ENCODE measurements at places on chromosomes 12 and 14. TPM values are rescaled to one million over a fixed set of nuclear protein-coding genes. Genes with fewer than 3 reads are reported as not detected.

The PKP2 gene
- 9.0 TPM for total RNA-seq

GRCh38 chr12:57470970-57471656, 8.6 kb downstream of the ARHGAP9 start:
- peaks cover 23% of the 10 kb centered on the region for H3K4me1 ChIP-seq
- no peak overlapping the region for H3K4me3 ChIP-seq
- H3K36me3 ChIP-seq = peaks cover 39% of the 10 kb centered on the region
- peaks cover 14% of the 10 kb centered on the region for H3K27me3 ChIP-seq
- H3K27ac ChIP-seq = no peak overlapping the region

The ZNF26 gene
- 13.5 TPM for total RNA-seq

DNA sequence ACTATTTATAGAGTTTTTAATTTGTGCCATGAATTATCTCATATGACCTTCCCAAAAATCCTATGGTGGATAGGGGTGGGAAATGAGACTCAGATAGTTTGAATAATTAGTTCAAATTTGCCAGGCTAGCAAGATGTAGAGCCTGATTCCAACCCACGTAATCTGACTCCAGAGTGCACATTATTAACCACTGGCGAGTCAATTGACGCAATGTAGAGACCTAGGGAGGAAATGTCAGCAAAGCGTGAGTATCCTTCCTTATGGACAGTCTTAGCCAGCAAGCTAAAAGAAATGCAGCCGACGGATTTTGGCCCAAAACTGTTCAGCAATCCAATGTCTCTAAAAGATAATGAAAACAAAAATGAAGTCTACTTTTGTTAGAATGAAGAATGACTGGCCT, 193.3 kb upstream of the KRR1 start:
- H3K4me1 ChIP-seq = peaks cover 75% of the 10 kb centered on the region
- no peaks in the 10 kb centered on the region for H3K27me3 ChIP-seq
- DNase-seq = no peak
- no peaks in the 10 kb centered on the region for H3K36me3 ChIP-seq
- H3K27ac ChIP-seq = peak overlapping the region; percentile 78
- H3K4me3 ChIP-seq = no peak overlapping the region

GRCh38 chr12:71838231-71838630, 1.3 kb upstream of the TBC1D15 start:
- H3K36me3 ChIP-seq = no peaks in the 10 kb centered on the region
- peaks cover 21% of the 10 kb centered on the region for H3K4me1 ChIP-seq
- peaks cover 15% of the 10 kb centered on the region for H3K27me3 ChIP-seq
- H3K4me3 ChIP-seq = no peak overlapping the region
- DNase-seq = no peak

- H3K27ac ChIP-seq = no peak overlapping the region
- H3K4me1 ChIP-seq = peaks cover 18% of the 10 kb centered on the region
- peak overlapping the region; percentile 26 for H3K4me3 ChIP-seq
- peaks cover 8% of the 10 kb centered on the region for H3K27me3 ChIP-seq
Measured at GRCh38 chr12:48201091-48201490, 2.0 kb downstream of the OR10AD1 start.

GRCh38 chr12:112308652-112309051, 73.6 kb downstream of the HECTD4 start:
- H3K27ac ChIP-seq = no peak overlapping the region
- DNase-seq = no peak
- no peak overlapping the region for H3K4me3 ChIP-seq
- no peaks in the 10 kb centered on the region for H3K4me1 ChIP-seq
- peaks cover 8% of the 10 kb centered on the region for H3K36me3 ChIP-seq
- H3K27me3 ChIP-seq = no peaks in the 10 kb centered on the region

DNA sequence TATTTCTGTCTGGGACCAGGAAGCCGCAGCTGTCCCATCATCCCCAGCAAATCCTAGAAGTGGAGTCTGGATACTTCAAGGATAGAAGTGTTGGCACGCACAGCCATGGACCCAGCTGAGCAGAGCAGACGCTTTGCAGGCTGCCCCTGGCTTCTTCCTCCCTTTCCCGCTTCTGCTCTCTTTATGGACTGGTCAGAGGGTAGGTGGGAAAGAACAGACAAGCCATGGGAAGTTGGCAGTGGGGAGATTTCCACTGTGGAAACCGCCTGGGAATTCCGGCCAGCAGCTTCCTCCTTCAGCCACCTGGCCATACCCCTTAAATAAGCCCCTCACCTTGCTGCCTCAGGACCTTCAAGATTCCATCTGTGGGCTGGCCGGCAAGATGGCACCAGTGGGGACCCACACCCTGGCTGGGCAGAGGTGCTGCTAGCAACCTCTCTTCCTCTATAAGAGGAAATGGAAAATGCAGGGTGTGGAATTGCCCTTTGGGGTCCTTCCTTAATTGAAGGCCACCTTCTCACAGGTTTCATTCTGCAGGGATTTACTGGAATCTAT, 20.6 kb downstream of the OTUB2 start:
- H3K4me3 ChIP-seq = no peak overlapping the region
- no peak overlapping the region for H3K27ac ChIP-seq
- no peaks in the 10 kb centered on the region for H3K4me1 ChIP-seq
- H3K27me3 ChIP-seq = peaks cover 8% of the 10 kb centered on the region
- H3K36me3 ChIP-seq = peaks cover 36% of the 10 kb centered on the region

DNA sequence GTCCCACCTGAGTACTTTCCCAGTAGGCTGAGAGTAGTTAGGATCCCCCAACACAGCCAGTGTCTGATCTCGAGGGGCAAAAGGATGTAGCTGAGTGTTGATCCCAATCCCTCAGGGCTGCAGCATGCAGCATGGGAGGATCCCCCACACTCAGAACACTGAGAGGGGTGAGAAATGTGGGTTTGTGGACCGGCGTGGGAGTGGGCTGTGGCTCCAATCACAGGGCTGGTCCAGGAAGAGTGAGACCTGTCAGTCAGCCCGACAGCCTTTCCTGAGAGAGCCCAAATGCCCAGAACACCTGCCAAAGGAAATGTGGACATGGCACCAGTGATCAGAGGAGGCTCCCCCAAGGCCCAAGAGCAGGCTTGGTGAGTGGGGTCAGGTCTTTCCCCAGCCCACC, 228.3 kb upstream of the MGAT4C start:
- no peak overlapping the region for H3K27ac ChIP-seq
- no peaks in the 10 kb centered on the region for H3K36me3 ChIP-seq
- H3K27me3 ChIP-seq = peaks cover 3% of the 10 kb centered on the region
- DNase-seq = no peak

DNA sequence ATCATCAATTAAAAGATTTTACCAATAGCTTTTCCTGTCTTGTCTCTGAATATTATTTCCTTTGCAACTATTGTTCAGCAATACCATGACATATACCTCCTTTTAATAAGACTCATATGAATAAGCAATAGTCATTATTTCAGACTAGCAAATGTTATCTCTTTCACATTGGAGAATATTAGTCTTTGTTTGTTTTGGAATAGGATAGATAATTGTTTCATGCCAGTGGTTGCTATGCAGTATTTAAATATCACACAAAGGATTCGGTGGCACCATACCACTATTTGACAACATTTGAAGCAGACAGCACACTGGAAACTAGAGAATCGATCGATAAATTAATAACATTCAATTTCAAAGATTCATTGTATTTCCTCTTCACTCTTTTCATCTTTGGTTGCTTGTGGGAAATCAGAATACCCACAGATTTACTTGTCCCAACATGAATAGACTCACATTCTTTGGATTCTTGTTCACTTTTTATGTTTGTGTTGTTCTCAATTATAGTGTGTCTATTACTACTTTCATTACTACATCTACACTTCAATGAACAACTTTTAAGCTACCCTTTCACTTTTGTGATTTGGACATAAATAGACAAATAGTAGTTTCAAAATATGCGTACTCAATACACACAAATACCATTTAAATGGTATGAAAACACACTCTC, 42.7 kb upstream of the TBPL2 start:
- DNase-seq = no peak
- H3K36me3 ChIP-seq = no peaks in the 10 kb centered on the region
- H3K27me3 ChIP-seq = no peaks in the 10 kb centered on the region
- H3K4me3 ChIP-seq = no peak overlapping the region

- no peaks in the 10 kb centered on the region for H3K36me3 ChIP-seq
- H3K4me1 ChIP-seq = no peaks in the 10 kb centered on the region
- H3K4me3 ChIP-seq = no peak overlapping the region
- H3K27me3 ChIP-seq = no peaks in the 10 kb centered on the region
- H3K27ac ChIP-seq = no peak overlapping the region
Measured at GRCh38 chr14:85438001-85438400, 91.9 kb upstream of the FLRT2 start.

- H3K4me1 ChIP-seq = peaks cover 3% of the 10 kb centered on the region
- DNase-seq = no peak
Measured at GRCh38 chr12:13702381-13702780, 279.0 kb downstream of the GRIN2B start.

The SPTB gene
- total RNA-seq = 0.08 TPM

The VDR gene
- 2.3 TPM for total RNA-seq

DNA sequence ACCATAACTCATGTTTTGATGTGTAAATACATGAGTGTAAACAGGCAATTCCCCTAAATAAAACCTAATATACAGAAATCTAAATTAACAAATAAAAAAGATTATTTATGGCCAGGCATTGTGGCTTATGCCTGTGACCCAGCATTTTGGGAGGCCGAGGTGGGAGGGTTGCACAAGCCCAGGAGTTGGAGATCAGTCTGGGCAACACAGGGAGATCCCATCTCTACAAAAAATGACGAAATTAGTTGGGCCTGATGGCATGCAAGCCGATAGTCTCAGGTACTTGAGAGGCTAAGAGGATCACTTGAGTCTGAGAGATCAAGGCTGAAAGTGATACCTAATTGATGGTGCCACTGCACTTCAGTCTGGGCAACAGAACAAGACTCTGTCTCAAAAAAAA, 48.7 kb downstream of the BCAT1 start:
- H3K36me3 ChIP-seq = peaks cover 3% of the 10 kb centered on the region
- no peak for DNase-seq
- H3K27ac ChIP-seq = peak overlapping the region; percentile 93
- H3K4me1 ChIP-seq = peaks cover 32% of the 10 kb centered on the region
- H3K27me3 ChIP-seq = peaks cover 4% of the 10 kb centered on the region
- H3K4me3 ChIP-seq = no peak overlapping the region

DNA sequence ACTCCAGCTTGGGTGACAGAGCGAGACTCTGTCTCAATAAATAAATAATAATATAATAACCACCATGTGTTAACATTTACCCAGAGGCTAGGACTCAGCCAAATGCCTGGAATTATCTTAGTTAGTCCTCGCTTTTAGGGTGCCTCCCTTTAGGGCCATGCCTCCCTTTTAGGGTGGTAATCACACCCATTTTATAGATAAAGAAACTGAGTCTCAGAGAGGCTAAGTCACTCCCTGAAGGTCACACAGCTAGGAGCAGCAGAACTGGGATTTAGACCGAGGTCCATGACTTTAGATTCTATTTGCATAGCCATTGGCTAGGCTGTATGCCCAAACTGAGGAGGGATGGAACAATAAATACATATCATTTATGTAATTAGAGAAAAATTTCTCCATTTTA, 11.4 kb downstream of the TESC start:
- H3K27ac ChIP-seq = no peak overlapping the region
- no peak overlapping the region for H3K4me3 ChIP-seq
- H3K4me1 ChIP-seq = no peaks in the 10 kb centered on the region

- H3K27me3 ChIP-seq = peaks cover 4% of the 10 kb centered on the region
- H3K36me3 ChIP-seq = peaks cover 9% of the 10 kb centered on the region
- peaks cover 16% of the 10 kb centered on the region for H3K4me1 ChIP-seq
- no peak overlapping the region for H3K4me3 ChIP-seq
- H3K27ac ChIP-seq = no peak overlapping the region
- DNase-seq = no peak
Measured at GRCh38 chr14:64541261-64541971, 875 bp downstream of the HSPA2 start.

DNA sequence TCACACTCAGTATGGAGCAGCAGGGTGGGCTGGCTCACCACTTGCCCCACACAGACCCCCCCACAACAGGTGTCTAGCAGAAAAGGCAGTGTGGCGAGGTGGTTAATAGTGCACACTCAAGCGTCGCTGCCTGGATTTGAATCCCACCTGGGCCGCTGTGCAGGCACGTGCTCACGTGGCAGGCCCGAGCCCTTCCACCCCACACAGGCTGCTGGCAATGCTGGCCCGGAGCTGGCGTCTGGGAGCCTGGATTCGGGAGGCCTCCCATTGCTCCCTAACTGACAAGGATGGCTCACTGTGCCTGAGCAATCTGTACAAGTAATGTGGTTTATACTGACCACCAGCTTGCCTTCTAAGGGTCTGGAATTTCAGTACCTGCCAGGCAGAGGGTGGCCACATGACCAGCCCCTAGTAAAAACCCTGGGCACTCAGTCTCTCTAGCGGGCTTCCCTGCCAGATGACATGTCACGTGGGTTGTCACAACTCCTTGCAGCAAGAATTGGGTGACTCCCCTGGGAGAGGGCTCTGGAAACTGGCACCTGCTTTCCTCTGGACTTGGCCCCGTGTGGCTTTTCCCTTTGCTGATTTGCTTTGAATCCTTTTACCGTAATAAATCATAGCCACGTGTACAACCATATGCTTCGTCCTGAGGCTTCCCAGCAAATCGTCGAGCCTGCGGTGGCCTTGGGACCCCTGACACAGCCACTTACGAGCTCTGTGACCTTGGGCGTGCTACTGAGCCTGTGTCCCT, 72.8 kb downstream of the SCARB1 start:
- peaks cover 12% of the 10 kb centered on the region for H3K4me1 ChIP-seq
- H3K27me3 ChIP-seq = peaks cover 4% of the 10 kb centered on the region
- H3K36me3 ChIP-seq = no peaks in the 10 kb centered on the region
- no peak overlapping the region for H3K27ac ChIP-seq

The LRRC43 gene
- 0.31 TPM for total RNA-seq

GRCh38 chr14:80211153-80212022, at the start of gene DIO2:
Gene DIO2 (minus strand): TSS chr14:80211504. CDS start chr14:80211472, 32 bp downstream.
- H3K27ac ChIP-seq = no peak within 1 kb of the TSS
- no peak within 1 kb of the TSS for H3K4me3 ChIP-seq
- H3K36me3 ChIP-seq = no peaks in the 10 kb centered on the region

DNA sequence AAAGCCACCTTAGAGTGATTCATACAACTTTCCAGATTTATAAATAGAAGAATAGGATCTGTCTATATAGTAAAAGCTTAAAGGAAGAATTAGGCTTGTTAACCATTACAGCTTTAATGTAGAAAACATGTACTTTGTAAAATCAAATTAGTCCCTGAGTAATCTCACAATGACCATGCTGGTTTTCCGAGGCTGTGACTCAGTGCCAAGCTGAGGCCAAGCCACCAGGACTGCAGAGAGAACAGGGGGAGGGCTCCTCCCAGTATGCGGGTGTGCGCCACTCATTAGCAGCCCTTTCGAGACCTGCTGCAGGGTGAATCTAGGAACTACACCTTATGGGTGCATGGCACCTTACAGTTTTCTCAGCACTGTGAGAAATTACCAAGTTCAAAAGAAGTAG, 167.0 kb downstream of the EFCAB11 start:
- no peak for DNase-seq
- no peaks in the 10 kb centered on the region for H3K4me1 ChIP-seq
- no peak overlapping the region for H3K27ac ChIP-seq

GRCh38 chr14:41072776-41073175, 533.9 kb upstream of the LRFN5 start:
- DNase-seq = no peak
- no peak overlapping the region for H3K4me3 ChIP-seq
- no peaks in the 10 kb centered on the region for H3K36me3 ChIP-seq

- no peaks in the 10 kb centered on the region for H3K36me3 ChIP-seq
- H3K27ac ChIP-seq = no peak overlapping the region
- peaks cover 7% of the 10 kb centered on the region for H3K4me1 ChIP-seq
- H3K27me3 ChIP-seq = no peaks in the 10 kb centered on the region
- DNase-seq = no peak
- no peak overlapping the region for H3K4me3 ChIP-seq
Measured at GRCh38 chr12:40889329-40889728, 197.1 kb downstream of the CNTN1 start.

The GYS2 gene
- 0.08 TPM for total RNA-seq

GRCh38 chr14:91509878-91510170, 286 bp downstream of the PPP4R3A start:
- H3K27ac ChIP-seq = peak overlapping the region; percentile 100
- peaks cover 14% of the 10 kb centered on the region for H3K36me3 ChIP-seq
- H3K4me3 ChIP-seq = peak overlapping the region; percentile 98
- peaks cover 12% of the 10 kb centered on the region for H3K27me3 ChIP-seq
- DNase-seq = no peak

The B4GALNT1 gene
- total RNA-seq = 1.3 TPM

All from endothelial cell (in vitro differentiated cells).